ENCODE measurements at places on chromosomes 16 and 17. TPM values are rescaled to one million over a fixed set of nuclear protein-coding genes. Genes with fewer than 3 reads are reported as not detected.

The TBC1D26 gene
- not detected for total RNA-seq

The CCDC154 gene
- total RNA-seq = 2.7 TPM

The MLYCD gene
- 5.3 TPM for total RNA-seq

The NOG gene
- 0.64 TPM for total RNA-seq

The CHST6 gene
- total RNA-seq = not detected

The SGSM2 gene
- total RNA-seq = 61.6 TPM

The ABCC6 gene
- not detected for total RNA-seq

The ADPRM gene
- total RNA-seq = 16.1 TPM

The CNTNAP1 gene
- total RNA-seq = 0.81 TPM

The NUP93 gene
- 85.0 TPM for total RNA-seq

The EVI2B gene
- 102 TPM for total RNA-seq

The HBA2 gene
- total RNA-seq = 0.40 TPM

The C17orf100 gene
- total RNA-seq = 1.9 TPM

Data from activated CD4-positive, alpha-beta T cell treated with anti-CD3 and anti-CD28 coated beads, Interleukin-2, amount 10 ng/mL, durations not matched to agents 7 days and 5 days (primary cell).